ENCODE measurements at places on chromosomes 16 and 17. TPM values are rescaled to one million over a fixed set of nuclear protein-coding genes. Genes with fewer than 3 reads are reported as not detected.

TLCD3B gene
- total RNA-seq: not detected

KRTAP9-8 gene
- total RNA-seq: not detected

TP53TG3F gene
- total RNA-seq: not detected

KLHL10 gene
- total RNA-seq: 0.38 TPM

GNGT2 gene
- total RNA-seq: not detected

FNDC8 gene
- not detected for total RNA-seq

PLEKHG4 gene
- total RNA-seq: 1.7 TPM

KRTAP4-6 gene
- not detected for total RNA-seq

HOXB9 gene
- 3.2 TPM for total RNA-seq

GP1BA gene
- total RNA-seq: not detected

UMOD gene
- total RNA-seq: not detected

PDIA2 gene
- not detected for total RNA-seq
